ENCODE measurements at places on chromosomes 6 and 20. TPM values are rescaled to one million over a fixed set of nuclear protein-coding genes. Genes with fewer than 3 reads are reported as not detected.
A peak's percentile ranks its signal among the peaks of the same experiment; 100 is the strongest.

GZF1 gene
- total RNA-seq = 17.3 TPM

SGK1 gene
- 176 TPM for total RNA-seq

FERMT1 gene
- total RNA-seq = 8.2 TPM

DNAAF9 gene
- total RNA-seq = 14.7 TPM

SLX4IP gene
- total RNA-seq = 6.8 TPM

HFE gene
- 4.6 TPM for total RNA-seq

DNA sequence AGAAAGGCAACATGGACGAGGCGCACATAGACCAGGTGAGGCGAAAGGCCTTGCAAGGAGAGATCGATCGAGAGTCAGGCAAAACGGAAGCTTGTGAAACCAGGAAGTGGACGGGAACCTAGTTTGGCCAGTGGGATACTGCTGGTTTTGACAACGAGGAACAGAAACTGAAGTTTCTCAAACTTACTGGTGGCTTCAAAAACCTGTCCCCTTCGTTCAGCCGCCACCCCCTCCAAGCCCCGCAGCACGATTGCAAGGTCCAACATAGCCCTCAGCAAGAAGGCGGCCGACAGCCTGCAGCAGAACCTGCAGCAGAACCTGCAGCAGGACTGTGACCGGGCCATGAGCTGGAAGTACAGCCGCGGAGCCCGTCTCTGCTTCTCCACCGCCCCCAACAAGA, 238.0 kb downstream of the KHDC1L start:
- no peak for DNase-seq

GRCh38 chr6:98777762-98778161, 56.6 kb upstream of the POU3F2 start:
- no peak for DNase-seq

DNA sequence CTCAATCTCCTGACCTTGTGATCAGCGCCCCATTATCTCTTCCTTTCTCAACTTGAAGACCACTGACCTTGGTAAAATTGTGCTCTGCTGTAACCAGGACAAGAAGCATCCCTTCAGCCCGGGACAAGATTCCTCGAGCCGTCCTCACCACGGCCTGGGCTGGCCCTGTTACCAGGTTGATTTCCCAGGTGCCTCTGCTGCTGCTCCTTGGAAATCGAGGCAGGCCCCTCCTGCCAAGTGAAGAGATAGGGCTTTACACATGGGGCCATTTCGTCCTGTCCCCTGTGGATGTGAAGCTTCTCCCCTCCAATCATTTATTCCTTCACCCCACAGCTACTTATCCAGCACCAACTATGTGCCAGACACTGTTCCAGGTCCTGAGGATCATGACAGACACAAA, 21.5 kb downstream of the RAB44 start:
- no peak for DNase-seq

- no peak for DNase-seq
Measured at GRCh38 chr6:387293-387741, 4.2 kb upstream of the IRF4 start.

GRCh38 chr20:42406826-42407225, 782.9 kb downstream of the PTPRT start:
- no peak for DNase-seq

- no peak for DNase-seq
Measured at GRCh38 chr20:45503403-45503802, 12.0 kb downstream of the SPINT3 start.

DNA sequence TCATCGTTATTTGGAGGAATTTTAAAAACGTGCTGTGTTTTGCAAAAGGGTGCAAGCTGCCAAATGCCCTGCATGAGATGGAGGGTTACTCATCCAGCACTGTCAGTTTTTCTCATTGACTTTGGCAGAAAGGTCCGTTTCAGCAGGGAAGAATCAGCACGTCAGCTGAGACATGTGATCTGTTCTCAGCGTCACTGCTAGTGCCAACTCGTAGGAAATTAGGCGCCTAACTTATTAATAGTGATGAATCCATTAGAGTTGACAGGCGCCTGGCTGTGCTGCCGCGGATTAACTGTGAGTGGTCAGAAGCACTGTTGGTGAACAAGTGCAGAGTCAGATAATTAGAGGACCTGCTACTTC, 175.5 kb upstream of the FOXQ1 start:
- DNase-seq = peak; percentile 46

GRCh38 chr20:48697845-48698491, 129.8 kb downstream of the PREX1 start:
- no peak for DNase-seq

- DNase-seq = no peak
Measured at GRCh38 chr6:122363769-122364483, 35.5 kb upstream of the HSF2 start.

DNA sequence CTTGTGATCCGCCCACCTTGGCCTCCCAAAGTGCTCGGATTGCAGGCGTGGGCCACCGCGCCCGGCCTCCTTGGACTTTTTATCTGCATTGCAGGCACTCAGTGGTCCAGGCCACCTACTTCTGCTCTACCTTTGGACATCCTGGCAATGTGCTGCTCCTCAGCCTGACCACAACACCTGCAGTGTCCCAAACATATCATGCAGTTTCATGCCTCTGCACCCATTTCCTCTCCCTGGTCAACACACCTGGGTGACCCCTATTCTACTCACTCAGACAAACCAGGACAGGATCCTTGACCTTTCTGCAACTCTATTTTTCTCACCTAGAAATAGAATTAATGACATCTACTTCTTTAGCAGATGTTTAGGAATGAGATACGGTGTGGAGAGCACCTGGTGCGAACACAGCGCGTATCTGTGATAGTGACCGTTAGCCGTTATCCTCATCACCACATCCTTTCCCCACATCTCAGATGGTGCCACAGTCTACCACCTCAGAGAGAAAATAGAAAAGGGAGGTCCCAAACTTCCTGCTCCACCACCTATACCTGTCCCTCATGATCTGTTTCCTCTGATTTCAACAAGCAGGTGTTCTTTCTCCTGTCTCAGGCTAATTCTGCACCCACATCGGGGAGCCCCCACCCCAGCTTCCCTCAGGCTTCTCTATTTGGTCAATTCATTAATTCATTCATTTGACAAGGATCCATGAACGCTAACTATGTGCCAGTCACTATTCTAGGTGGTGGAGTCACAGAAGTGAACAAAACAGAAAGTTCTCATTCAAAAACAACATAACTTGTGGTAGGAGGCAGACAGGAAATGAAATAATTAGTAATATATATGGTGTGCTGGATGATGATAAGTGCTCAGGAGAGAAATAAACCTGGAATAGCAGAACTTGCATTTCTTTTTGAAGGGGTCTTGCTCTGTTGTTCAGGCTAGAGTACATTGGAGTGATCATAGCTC, 4.3 kb upstream of the BTN3A2 start:
- no peak for DNase-seq

- DNase-seq = no peak
Measured at GRCh38 chr6:158621694-158622544, 22.6 kb downstream of the DYNLT1 start.
